ENCODE measurements at places on chromosomes 12 and 14. TPM values are rescaled to one million over a fixed set of nuclear protein-coding genes. Genes with fewer than 3 reads are reported as not detected.

SMOC1 gene
- total RNA-seq: not detected

HOXC10 gene
- not detected for total RNA-seq

B4GALNT3 gene
- total RNA-seq: 2.2 TPM

FBXL14 gene
- total RNA-seq: 17.0 TPM

CD9 gene
- 12.8 TPM for total RNA-seq

Data from activated CD4-positive, alpha-beta T cell treated with anti-CD3 and anti-CD28 coated beads for 36 hours (primary cell).